Renal pelvis (tissue), 12 donors: ENCODE measurements at places on chromosomes 12 and 14.
A peak's percentile ranks its signal among the peaks of the same experiment; 100 is the strongest.

DNA sequence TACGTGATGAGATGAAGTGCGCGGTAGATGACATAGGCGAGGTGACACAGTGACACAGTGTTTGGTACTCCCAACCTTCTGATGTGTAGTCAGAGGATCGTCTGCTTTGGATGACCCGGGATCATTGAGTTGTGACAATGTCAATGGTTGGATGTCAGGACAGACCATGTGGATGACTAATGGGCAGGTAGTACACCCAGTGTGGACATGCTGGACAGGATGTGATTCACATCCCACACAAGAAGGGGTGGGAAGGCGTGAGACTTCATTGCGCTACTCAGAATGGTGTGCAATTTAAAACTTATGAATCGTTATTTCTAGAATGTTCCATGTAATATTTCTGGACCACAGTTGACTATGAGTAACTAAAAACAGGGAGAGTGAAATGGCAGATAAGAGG, 23.8 kb downstream of the MAP3K9 start:
- no peak for DNase-seq

DNA sequence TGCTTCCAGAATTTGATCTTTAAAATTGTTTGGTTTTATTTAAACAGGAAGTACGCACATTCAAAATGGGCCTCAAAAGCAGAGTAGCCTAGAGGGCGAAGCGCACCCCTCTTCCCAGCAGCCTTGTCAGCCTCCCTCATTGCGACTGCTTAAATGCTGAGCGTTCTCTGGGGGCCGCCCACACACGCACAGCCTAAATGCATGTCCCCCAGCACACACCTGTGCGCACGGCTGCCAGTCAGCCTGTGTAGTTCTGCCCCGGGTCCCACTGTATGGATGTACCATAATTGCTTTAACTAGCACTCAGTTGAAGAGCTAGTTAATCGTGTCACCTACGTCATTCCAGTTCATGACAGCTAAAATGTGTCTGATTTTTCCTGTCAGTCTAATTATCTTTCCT, 79.3 kb downstream of the TESC start:
- DNase-seq: no peak

- DNase-seq: no peak
Observed at GRCh38 chr12:104455578-104456416, 951 bp upstream of the CHST11 start.

- DNase-seq: no peak
Observed at GRCh38 chr12:49916129-49916919, 12.6 kb upstream of the FAIM2 start.

GRCh38 chr12:119989731-119990381, 820 bp downstream of the BICDL1 start:
- DNase-seq: peak; percentile 86

GRCh38 chr12:99146185-99146584, 501.1 kb downstream of the APAF1 start:
- no peak for DNase-seq

DNA sequence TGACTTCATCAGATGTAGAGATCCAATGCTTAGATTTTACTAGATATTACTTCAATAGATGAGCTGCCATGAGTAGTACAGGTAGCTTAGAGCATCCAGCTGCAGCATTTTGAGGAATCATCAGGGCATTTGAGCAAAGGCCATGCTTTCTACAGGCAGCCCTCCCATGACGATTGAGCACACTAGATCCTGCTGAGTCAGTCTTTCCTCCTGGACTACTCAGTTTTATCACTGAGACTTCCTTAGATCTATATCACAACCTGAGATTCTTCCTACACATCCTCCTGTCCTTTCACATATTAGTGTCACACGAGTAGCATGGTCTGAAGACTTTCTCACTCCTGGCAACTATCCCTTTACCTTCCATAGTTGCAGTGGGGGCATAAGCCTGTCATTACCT, 1401.8 kb downstream of the FSCB start:
- no peak for DNase-seq

DNA sequence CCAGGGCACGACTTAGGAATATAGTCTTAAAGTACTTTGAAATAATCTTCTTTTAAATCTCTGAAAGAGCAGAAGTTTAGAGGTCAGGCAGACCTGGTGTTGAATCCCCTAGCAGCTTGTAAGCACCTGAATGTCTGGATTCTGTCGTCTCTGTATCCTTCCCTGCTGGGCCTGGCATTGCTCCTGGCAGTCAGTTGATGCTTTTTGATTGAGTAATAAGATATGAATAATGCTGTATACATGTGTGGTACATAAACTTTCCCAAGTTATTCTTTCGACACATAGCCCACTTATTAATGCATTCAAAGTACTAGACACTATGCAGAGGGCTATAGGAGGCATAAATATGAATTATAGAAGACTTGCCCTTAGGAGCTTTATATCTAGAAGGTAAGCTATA, 31.4 kb downstream of the EVL start:
- no peak for DNase-seq

GRCh38 chr14:70832561-70833305, 23.4 kb upstream of the MAP3K9 start:
- DNase-seq: no peak

- no peak for DNase-seq
Observed at GRCh38 chr12:89965993-89966392, 257.4 kb upstream of the ATP2B1 start.

- DNase-seq: peak; percentile 4
Observed at GRCh38 chr14:29222671-29223268, 456.2 kb downstream of the FOXG1 start.

- DNase-seq: no peak
Observed at GRCh38 chr14:54609576-54609975, 42.6 kb downstream of the SAMD4A start.

- no peak for DNase-seq
Observed at GRCh38 chr14:97319691-97320090, 522.5 kb downstream of the VRK1 start.

GRCh38 chr12:2447861-2448260, 346.9 kb upstream of the FKBP4 start:
- peak; percentile 24 for DNase-seq
